ENCODE measurements at places on chromosomes 16 and 17.

DNA sequence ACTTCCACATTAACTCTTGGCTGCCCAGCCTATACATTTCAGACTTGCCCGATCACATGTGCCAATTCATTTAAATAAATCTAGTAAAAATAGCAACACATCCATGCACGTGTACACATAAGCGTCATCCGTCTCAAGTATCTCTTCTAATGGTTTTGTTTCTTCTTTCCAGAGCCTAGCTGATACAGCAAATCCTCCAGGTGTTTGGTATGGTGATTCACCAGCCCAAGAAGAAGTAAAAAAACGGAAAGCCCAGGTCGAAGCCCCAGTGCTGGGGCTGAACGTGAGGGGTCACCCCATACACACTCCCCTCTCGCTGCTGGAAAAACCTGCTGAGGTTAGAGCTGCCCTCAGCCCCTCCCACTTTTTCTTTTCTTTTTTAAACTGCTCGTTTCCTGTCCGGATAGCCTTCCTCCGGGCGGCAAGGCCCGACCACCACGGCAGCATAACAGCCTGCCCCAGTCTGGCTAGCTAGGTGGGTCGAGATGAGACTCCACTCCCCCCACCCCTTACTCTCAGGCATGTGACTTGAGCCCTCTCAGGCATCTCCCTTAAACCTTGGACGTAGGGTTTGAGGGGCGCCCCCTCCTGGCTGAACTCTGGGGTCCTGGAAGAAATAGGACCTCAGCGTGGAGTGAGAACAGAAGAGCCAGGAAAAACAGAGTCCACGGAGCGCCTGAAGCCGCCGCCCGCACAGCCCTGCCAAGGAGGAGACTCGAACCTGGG lies 13.9 kb upstream of the OR1F1 start:
- DNase-seq = peak; percentile 76

DNA sequence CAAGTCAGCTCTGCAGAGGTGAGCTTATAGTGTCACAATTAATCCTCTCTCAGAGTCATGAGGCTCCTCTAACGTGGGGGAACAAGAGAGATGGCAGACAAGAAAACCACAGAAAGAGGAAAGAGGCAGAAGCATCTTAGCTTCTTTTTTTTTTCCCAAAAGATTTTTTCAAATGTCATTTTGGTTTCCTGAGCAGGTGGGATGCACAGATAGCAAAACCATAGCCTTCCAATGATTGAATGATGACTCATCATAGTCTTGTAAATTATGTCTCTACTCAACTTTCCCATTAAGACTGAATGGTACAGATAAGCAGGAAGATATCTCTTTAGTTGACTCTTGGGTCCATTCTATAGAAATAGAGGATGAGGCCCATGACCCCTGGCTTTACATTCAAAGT lies 162.8 kb upstream of the ZFHX3 start:
- DNase-seq = no peak

GRCh38 chr17:16379654-16380053 lies 1.2 kb upstream of the UBB start:
- no peak for DNase-seq

DNA sequence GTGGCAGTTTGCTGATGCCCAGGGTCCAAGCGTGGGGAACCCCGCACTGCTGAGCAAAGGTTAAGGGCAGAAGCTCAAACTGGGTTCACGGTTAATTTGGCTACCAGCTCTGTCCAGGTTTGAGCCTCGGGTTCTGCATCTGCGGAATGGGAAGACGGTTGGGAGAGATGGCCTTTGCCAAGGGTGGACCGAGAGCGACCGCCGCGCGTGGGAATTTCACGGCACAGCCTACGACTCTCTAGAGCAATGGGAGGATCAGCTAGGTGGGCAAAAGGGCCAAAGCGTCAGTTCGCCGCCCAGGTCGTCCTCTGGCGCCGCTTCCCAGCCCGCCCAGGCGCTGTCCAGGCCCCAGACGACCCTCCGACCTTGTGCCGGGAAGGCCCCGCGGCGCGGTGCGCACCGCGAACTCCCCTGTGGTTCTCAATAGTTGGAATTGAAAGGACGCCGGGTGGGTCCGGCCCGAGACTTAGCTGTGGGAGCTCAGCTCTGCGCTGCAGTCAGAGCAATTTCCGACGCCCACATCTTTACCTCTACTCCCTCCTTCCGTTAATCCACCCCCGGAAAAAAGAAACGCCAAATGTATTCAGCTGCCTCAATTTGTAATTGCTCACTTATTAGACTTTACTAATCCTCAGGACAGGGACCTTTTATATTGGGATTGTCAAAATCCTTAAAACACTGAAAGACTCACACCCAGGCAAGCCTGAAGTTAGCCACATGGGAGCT lies 2.5 kb upstream of the HS3ST3B1 start:
- peak; percentile 31 for DNase-seq

DNA sequence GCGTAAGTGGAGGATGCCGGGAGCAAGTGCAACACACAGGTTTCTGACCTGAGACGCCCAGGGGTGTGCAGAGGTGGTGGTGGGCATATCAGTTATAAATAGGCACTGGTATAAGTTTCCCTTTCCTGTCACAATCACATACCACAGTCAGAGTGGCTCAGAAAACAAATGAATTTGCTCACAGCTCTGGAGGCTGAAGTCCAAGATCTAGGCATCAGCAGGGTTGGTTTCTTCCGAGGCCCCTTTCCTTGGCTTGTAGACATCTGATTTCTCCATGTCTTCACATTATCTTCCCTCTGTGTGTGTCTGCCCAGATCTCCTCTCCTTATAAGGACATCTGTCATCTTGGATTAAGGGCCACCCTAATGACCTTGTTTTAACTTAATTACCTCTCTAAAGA lies 250.5 kb upstream of the TNRC6C start:
- DNase-seq = no peak

DNA sequence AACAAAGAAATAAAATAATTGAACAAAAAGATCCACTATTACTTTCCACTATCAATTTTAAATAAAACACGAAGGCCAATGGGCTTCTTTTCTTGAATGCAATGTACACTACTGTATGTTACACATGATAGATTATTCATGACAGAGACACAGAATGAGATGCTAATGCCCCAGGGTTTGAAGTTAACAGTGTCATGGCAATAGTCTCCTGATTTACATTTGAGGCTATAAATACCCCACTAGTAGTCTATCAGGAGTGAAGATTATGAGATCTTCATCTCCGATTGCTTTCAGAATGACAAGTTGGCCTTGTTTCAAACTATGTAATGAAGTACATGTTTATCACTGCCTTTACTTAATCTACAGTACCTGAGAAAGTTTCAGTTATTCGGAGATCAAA lies 84.4 kb downstream of the RPGRIP1L start:
- no peak for DNase-seq

- DNase-seq = no peak
These were observed 79.6 kb upstream of the CACNG5 start for GRCh38 chr17:66755101-66755943.

GRCh38 chr16:30395992-30396585 lies 869 bp downstream of the ZNF48 start:
- DNase-seq = no peak

DNA sequence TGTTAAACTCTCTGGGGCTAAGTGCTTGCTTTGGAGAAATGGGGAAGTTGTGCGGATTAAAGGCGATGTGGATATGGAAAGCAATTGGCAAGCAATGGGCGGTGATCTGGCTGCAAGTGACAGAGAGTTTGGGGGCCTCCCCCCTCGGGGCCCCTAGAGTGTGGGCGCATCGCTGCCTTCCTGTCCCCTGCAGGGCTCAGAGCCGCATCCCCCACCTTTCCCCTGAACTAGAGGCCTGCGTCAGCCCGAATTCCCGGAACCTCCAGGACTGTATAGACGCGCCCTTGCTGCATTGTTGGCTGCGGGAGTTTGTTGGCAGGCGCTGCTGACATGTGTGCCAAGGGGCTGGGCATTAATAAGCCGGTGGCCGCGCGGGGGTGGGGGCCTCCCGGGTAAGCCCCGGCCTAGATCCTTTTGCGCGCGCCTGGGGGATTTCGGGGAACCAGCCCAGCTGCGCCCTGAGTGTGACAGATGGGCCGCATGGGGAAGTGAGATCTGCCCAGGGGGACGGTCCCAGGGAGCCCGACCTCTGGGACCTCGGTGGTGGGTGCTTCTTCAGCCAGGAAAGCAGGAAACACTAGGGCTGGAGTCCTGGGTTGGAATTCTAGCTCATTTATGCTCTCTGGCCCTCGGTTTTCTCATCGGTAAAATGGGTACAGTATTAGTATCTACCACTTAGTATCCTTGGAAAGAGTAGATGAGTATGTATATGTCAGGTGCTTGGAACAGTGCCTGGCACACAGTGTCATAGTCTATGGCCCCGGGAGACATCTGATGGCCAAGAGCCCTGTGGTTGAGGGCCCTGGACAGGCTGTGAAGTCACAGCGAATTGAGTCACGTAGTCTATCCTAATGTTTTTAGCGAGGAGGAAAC lies 1.0 kb downstream of the EEF2K start:
- DNase-seq = peak; percentile 61

DNA sequence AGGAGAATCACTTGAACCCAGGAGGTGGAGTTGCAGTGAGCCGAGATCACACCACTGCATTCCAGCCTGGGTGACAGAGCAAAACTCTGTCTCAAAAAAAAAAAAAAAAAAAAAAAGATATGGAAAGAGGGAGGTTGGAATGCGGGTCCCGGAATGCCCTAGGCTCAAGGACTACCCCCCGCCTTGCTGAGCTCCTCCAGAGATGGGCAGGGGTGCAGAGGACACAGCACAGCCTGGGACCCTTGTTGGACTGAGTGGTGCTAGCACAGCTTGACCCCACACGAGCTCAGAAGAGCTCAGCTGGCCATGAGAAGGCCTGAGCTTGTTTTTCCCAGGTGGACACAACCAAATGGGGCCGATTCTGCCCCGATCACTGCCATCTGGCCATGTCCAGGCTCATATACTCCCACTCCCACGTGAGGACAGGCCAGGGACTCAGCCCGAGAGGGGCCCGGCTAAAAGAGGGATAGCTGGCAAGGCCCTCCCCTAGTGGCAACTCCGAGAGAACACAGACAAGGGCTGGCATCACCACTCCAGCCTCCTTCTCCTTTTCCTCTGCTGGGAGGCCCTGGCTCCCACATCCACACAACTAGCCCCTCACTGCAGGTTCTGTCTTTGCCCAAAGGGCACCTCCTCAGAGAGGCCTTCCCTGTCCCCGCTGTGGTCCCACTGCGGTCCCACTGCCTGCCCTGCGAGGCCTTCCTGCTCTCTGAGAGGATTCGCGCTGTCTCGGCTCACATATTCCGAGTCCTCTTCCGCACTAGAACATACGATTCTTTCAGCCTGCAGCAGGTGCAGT lies 11.0 kb downstream of the SGCA start:
- DNase-seq = peak; percentile 15

DNA sequence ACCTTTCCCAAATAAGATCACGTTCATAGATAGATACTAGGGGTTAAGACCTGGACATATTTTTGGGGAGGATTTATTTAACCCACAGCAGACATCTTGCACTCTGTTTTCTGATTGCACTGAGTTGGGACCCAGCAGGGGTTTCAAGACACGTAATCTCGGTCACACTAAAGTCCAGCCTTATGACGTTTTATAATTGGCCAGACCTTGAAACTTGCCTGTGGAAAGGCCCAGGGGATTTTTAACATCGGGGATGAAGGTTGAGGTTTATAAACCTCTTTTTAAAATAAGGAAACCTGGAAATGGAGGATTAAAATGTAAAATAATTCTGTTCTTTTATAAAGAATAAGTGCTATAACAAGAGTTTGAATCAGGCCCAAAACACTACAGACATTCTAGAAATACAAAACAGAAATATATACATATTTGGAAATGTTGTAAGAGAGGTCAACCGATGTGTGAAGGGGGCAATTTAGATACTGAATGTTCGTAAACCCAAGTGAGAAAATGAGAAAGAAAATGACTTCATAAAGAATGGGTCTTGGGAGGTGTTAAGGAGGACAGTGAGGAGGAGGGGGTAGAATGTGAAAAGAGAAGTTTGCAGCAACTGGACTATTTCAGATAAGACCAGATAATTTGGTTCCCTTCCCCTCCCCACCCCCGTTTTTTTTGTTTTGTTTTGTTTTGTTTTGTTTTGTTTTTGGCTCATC lies 61.1 kb upstream of the NOL11 start:
- DNase-seq = no peak

- no peak for DNase-seq
These were observed 59.3 kb downstream of the JPH3 start for GRCh38 chr16:87661561-87661960.

DNA sequence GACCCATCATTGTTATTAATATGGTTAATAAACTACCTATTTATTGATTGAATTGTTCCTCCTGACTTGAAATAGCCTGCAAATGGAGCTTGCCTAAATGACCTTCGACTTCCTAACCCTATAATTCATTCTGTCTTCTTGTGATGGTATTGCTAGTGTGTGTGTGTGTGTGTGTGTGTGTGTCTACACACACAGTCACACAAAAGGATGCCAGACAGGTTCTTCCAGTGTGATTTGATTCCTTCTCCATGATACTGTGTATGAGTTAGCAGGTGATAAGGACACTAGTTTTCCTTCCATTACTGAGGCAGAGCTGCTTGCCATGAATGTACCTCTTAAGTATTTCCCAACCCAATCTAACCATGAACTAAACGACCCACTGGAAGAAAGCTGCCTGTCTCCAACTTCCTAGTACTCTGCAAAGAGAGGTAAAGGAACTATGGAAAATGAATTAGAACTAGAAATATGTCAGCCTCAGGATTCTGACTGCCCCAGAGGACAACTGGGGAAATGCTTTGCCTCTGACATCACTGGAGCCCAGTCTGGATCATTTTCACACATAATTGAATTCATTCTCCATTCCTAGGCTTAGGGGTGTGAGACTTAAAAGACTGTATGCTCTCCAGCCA lies 3.5 kb upstream of the CDC6 start:
- no peak for DNase-seq

DNA sequence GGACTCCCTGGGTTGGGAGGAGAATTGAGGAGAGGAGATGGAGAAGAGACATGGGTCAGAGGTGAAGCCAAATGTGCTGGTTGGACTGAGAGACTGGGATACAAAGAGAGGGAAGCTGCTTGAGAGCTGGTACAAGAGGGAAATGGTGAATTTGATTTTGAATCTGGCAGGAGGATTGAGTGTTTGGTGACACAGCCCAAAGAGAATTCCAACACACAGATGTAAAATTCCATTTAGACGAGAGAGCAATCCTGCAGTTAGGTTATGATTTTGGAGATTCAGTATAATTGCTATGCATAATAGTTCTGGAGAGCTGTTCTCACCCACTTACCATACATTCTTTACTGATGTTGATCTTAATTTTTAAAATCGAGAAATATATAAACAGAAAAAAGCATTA lies 57.7 kb downstream of the HSD17B2 start:
- DNase-seq = no peak

- DNase-seq = no peak
These were observed 527 bp downstream of the UNC45B start for GRCh38 chr17:35148144-35148543.

GRCh38 chr16:57704905-57705852 lies 10.6 kb downstream of the DRC7 start:
- no peak for DNase-seq

GRCh38 chr16:4693956-4694641 lies 737 bp downstream of the NUDT16L1 start:
- DNase-seq = no peak

DNA sequence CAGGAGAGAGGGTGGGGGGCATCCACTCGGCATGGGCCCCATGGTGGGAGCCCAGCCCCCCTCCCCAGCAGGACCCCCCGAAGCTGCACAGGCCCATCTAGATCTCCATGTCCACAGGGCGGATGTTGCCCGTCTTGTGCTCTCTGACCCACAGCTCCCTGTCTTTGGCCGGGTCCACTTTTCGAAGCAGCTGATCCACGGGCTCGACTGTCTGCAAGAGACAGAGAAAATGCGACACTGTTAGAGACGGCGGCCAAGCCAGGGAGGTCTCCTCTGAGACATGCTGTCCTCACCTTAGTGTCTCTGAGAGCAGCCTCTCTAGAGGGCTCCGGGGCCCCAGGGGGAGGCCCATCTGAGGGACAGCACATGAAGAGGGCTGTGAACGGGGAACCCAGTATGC lies 12.1 kb upstream of the RCVRN start:
- DNase-seq = no peak
